EH (cell line): ENCODE measurements at places on chromosomes 4 and X.
A peak's percentile ranks its signal among the peaks of the same experiment; 100 is the strongest.

DNA sequence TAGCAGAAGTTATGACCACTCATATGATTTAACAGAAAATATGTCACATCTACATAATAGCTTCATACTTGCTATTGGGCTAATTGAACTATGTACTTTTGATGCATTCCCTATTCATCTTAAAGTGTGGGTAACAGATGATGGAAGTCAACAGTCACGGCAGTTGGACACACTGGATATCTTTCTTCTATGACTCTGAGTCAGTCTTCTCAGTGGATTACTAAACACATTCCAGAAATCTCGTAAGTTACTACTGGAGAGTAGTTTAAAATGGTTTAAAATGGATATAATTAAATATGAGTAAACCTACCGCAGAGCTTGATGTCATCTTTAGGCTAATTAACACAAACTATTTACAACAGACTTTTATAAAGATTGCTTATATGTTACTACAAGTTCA lies 30.1 kb upstream of the CFAP299 start:
- DNase-seq, result peak; percentile 91

GRCh38 chr4:151885123-151885522 lies 124.3 kb upstream of the GATB start:
- DNase-seq, result no peak

- no peak for DNase-seq
Measured at GRCh38 chr4:51963841-51964517, 56.2 kb downstream of the LRRC66 start.

- DNase-seq, result no peak
Measured at GRCh38 chr4:76061982-76062381, 12.5 kb upstream of the ART3 start.

GRCh38 chrX:142251680-142252079 lies 46.6 kb upstream of the MAGEC2 start:
- DNase-seq, result peak; percentile 1

DNA sequence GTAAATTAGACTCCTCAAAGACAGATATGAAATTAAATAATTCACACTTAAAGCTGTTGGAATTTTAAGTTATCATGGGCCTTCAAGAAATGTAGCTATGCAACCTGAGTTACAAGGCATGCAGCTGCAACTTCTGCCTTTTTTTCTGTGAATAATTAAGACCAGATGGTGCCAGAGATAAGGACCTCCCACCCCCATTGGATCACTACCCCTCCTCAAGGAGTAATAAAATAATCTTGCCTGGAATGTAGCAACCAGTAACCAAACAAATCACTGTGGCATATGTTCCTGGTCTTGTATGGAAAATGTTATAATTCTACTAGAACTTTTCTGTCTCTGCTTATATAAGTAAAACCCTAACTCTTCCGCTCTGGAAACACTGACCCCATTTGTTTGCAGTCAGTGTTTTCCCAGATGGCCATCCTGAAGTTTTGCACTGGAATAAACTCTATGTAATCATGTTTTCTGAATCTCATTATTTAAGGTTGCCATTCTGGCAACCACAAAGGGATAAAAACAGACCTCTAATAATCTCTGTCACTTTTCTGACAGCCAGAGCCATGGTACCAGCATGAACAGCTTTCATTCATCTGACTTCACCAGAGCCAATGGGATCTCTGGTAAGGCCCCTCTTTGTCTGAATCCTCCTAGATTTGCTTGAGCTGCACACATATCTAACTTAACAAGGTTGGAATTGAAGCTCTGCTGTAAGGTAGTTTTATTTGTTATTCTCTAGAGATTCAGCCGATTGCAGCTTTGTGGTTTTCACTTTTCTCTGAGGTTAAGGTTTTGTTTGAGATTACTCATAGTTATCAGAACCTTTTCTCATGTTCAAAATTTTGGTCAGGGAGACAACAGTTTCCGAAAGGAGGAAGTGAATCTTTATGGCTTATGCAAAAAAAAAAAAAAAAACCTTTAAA lies 274.6 kb downstream of the NAF1 start:
- no peak for DNase-seq

DNA sequence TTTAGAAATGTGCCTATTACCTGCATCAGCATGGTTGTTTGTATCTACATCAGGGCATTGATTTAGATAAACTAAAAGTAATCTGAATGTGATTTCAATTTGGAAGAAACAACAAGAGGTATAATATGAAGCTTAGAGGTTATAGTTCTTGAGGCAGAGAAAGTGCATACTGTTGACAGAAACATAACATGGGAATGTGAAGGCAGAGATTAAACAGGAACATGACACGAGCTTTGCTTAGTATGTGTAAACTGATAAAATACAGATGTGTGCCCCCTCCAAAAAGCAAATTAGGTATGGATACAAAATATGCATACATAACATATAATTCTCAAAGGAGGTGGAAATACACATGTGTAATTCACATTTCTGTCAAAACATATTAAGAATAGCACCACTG lies 1180.2 kb upstream of the ADGRL3 start:
- DNase-seq, result no peak

DNA sequence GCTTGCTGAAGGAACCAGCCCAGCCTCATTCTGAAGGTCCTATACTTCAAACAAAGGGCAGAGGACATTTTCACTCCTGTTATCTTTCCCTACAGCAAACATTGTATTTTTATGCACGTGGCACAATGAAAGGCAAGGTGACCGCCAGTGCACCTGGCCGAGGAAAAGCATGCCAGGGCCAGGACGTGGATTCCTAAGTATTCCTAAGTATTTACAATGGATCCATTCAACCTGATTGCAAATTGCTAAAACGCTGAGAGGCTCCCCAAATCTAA lies 127.9 kb upstream of the FTHL17 start:
- no peak for DNase-seq

- no peak for DNase-seq
Measured at GRCh38 chr4:23458054-23458453, 431.8 kb downstream of the PPARGC1A start.

GRCh38 chr4:156128616-156129015 lies 174.9 kb upstream of the CTSO start:
- DNase-seq, result no peak

DNA sequence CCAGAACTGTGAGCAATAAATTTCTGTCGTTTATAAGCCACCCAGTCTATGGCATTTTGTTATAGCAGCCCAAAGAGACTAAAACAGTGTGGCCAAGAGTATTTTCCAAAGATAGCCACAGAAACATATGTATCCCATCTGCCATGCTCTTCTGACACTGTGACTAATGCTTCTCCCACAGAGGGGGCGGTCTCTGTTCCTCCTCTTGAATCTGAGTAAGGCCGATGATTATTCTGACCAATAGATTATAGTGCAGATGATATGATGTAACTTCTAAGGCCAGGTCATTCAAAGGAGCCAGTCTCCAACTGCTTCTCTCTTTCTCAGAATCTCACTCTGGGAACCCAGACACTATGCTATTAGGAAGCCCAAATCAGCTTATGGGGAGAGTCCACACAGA lies 570.7 kb downstream of the BCOR start:
- peak; percentile 32 for DNase-seq

DNA sequence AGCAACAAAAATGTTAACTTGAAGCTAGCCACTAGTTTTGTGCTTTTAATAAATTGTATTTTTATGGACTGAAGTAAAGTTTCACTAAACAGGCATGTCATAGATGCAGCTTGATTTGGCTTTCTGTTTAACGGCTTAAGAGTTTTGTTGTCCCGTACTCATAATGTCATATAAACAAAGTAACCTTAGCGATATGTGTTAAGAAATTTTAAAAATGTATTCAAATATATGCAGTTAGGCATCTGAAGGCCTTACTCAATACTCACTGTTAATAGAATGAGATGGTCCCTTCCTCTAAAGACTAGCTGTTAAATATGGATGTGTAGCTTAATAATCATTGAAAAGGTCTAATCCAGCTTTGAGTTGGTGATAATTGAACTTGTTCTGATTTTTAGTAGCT lies 1.0 kb upstream of the SCLT1 start:
- no peak for DNase-seq

DNA sequence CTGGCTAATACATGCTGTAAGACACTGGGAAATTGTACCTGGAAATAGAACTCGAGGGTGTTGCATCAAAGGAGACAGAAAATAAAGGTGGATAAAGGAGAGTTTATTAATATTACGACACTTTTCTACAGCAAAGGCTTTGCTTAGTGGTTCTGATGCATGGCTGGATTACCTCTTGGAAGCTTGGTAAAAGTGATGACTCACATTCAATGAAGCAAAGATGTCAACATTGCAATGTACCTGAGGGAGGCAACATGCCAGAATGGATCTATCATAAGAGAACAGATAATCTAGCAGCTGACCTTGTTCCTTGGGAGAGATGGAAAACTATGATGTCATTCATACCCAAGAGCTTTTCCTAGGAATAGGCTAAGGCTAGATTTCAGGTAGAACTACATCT lies 735.1 kb upstream of the DIAPH2 start:
- no peak for DNase-seq

DNA sequence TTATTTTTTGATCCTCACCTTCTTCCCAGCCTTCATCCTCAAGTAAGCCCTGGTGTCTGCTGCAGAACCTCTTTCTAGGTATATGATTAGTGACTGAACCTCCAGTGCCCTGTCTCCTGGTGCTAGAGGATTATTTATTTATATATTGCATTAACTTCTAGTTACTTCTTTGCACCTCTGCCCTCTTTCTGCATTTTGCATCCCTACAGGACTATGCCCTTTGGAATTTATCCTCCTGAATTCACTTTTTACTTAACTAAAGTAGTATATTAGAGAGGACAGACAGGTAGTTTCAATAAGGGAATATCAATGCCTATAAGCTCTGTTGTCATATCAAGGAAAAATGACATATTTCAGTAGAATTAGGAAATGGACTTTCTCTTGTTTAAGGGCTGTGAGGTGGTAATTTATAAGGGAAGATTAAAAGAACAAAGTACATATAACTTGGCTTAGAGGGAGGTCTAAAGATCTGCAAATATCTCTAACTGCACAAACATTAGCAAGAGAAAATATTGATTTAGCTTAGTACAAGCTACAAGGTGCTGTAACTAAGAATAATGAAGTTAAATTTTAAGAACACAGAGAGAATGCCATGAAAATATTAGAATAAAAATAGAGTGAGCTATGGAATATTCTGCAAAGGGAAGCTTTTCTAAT lies 181.7 kb downstream of the TEX13A start:
- no peak for DNase-seq

DNA sequence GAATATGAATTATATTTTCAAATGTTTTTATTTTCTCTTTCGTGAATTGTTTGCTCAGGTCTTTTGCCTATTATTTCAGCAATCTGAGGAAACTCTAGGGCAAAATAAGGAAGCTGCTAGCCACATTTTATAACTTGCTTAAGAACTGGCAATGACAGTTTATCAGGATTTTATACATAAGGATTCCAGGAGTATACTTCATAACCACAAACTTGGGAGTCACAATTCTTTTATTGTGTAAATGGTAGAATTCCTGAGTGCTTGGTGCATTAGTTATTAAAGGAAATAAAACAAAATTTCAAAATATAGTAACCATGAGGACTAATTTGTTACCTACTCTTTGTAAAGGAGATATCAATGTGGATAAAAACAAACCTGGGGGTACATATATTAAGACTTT lies 54.4 kb downstream of the PALLD start:
- peak; percentile 85 for DNase-seq

GRCh38 chr4:28225050-28225449 lies 1364.4 kb downstream of the STIM2 start:
- peak; percentile 71 for DNase-seq

DNA sequence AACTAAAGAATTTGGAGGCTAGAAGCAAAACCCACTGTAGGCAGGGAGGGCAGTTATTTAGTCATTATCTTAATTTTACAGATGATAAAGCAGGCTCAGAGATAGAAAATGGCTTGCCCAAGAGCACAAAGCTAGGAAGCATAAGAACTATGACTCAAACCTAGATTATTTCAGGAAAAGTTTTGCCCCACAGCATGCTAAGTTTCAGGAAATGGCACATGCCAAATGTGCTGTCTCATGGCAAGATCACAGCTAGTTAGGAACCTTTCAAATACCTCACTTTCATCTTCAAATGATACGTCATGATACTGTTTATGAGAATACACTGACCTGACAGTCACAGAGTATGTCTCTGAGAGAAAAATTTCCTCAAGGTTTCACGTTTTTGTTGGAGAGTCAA lies 78.5 kb upstream of the SPANXC start:
- DNase-seq, result no peak

DNA sequence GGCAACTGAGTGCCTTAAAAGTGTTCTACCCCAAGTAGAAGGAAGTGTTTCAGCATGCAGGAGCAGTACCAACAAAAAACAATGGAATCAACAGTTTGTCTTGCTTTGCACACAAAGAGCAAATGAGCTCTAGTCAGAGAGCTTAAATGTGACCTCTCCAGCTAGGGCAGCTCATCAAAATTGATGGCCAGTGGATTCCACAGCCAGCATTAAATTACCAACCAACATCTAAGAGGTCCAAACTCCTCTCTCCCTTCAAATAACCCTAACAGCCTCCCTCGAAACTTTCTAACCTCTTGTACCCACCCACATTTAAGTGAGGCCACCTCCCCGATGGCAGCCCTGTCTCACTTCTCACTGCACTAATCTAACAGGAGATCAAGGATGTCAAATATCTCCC lies 219.9 kb downstream of the CHIC2 start:
- no peak for DNase-seq

GRCh38 chr4:25792200-25792791 lies 70.5 kb downstream of the SEL1L3 start:
- peak; percentile 30 for DNase-seq

DNA sequence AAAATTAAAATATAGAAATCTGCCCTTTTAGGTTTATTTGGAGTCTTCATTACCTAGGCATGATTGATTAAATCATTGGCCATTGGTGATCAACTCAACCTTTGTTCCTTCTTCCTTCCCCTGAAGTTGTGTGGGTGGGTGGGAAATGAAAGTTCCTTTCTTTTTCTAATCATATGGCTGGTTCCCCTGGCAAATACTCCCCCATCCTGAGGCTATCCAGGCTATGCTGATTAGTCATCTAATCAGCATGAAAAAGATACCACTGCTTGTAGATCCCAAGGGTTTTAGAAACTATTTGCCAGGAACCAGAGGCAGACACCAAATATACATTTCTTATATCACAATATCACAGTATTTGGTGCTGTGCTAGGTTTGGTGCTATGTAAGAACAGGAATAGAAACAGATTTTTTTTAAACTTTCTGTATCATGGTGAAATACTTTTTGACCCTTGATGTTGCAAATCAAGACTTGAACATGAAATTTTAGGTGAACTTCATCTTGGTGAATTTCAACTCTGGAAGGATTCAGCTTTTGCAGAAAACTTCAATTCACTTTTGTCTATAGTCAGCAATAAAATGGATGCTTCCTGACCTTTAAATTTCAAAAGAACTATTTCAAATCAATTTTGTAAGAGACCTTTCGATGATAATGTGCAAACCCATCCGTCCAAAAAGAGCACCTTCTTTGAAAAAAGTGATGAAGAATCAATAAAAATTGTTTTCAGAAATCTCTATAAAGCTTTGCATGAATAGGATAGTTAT lies 71.1 kb downstream of the CCSER1 start:
- no peak for DNase-seq

- DNase-seq, result peak; percentile 81
Measured at GRCh38 chr4:48340276-48340964, 909 bp upstream of the SLAIN2 start.

DNA sequence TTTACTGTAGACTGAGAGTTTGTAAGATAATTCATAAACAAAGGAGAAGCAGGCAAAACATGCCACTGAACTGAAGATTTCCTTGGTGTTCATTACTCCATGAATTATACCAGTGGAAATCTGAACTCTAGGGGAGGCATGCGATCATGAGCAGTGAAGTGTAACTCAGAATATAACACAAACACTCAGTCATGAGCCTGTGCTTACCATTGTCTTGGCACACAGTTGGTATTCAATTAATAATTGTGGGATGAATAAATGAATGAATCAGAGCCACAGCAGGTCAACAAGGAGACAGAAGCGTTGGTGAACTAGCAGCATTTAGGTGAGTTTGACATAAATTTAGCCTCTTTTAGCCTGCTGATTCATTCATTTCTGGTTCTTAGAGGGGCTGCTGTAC lies 263.5 kb upstream of the DKK2 start:
- DNase-seq, result peak; percentile 1
